Hair follicular keratinocyte (primary cell): ENCODE measurements at places on chromosomes 12 and 14. TPM values are rescaled to one million over a fixed set of nuclear protein-coding genes. Genes with fewer than 3 reads are reported as not detected.

The AMHR2 gene
- total RNA-seq, result not detected in 2 replicates

The MMP14 gene
- total RNA-seq, result 365 and 745 TPM in 2 replicates

The RPL10L gene
- not detected in 2 replicates for total RNA-seq

The AQP2 gene
- total RNA-seq, result not detected in 2 replicates

The SYT10 gene
- not detected in 2 replicates for total RNA-seq

The YBX3 gene
- 318 and 422 TPM in 2 replicates for total RNA-seq

The ESR2 gene
- 0.16 and 0.23 TPM in 2 replicates for total RNA-seq

The TOMM20L gene
- total RNA-seq, result not detected in 2 replicates

The NPAS3 gene
- not detected in 2 replicates for total RNA-seq

The DGLUCY gene
- total RNA-seq, result 22.1 and 27.6 TPM in 2 replicates

The BAZ2A gene
- 27.8 and 50.8 TPM in 2 replicates for total RNA-seq

The KRT85 gene
- total RNA-seq, result not detected in 2 replicates

The DAO gene
- total RNA-seq, result not detected in 2 replicates

The GPR137C gene
- 0.08 TPM in 1 of 2 replicates, not detected in the other for total RNA-seq
